Stimulated activated naive B cell treated with anti-CD40 and anti-IgM and Interleukin-4, amounts not matched to agents 10 μg/mL and 1 μg/mL and 100 μg/mL, for 72 hours (primary cell): ENCODE measurements at places on chromosomes 2 and 18.
A peak's percentile ranks its signal among the peaks of the same experiment; 100 is the strongest.

GRCh38 chr18:24128700-24129099 lies 10.2 kb upstream of the CABYR start:
- DNase-seq: no peak

DNA sequence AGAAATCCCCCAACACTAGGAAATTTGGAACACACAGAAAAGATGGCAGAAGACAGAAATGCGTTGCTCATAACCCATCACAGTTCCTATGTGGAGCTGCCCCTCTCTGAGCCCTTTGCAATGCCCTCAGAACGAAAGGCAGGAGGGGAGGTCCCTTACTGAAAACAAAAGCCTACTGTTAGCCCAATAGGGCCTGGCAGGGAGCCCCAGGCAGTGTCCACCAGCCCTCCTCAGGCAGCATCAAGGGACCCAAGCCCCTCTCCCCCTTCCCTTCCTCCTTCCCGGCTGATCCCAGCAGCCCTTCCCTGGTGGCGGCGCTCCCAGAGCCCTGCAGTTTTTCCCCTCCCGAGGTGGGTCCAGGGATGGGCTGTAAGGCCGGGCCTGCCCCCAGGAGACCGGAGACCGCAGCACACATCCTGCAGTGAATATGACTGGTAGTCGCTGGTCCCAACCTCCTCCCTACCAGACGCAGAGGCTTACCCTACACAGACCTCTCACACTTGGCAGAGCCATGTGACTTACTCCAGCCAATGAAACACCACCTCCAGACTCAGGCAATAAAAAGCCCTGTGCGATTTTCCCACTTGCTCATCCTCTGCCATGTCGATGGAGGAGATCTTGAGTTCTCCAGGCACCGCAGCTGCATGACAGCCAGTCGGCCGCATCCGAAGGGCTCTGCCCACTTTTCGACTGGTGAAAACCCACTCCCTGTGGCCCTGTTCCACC lies 19.4 kb upstream of the DUSP2 start:
- DNase-seq: no peak

DNA sequence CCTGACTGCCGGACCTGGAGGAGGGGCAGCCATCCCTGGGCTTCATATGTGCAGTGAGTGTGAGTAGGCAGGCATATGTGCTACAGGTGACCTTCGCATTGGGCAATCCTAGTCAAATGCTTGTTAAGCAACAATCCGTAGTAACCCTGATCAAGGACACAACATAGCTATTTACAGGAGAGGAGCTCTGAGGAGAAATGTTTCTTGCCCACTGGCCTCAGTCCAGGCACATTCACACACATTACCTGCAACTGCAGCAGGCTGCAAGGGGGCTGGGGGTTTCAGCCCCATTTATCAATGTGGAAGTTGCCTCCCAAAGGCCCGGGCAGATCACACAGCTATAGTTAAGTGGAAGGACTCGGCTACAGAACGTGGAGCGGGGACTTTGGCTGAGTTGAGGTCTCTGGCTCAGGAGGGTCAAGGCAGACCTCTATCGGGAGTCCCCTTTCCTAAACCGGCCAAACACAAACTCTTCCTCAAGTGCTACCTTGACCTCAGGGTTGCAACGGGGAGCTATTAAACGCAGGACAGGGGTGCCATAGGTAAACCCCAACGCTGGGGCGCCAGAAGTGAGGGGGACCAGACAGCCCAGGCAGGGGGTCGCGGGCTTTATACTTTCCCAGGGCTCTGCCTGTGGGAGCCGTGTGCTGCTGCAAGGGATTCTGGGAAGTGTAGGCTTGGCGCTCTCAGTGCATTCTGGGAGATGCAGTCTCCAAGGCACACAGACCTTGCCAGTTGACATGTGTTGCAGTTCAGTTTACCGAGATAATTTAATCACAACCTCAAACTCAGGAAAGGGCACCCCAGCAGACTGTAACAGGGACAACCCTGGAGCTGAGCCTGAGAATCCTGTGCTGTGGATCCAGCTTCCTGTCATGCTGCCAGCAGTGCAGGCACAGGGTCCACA lies 9.4 kb downstream of the KHK start:
- DNase-seq: peak; percentile 41

- DNase-seq: peak; percentile 43
These were observed 383.1 kb upstream of the ID2 start for GRCh38 chr2:8298783-8299182.

DNA sequence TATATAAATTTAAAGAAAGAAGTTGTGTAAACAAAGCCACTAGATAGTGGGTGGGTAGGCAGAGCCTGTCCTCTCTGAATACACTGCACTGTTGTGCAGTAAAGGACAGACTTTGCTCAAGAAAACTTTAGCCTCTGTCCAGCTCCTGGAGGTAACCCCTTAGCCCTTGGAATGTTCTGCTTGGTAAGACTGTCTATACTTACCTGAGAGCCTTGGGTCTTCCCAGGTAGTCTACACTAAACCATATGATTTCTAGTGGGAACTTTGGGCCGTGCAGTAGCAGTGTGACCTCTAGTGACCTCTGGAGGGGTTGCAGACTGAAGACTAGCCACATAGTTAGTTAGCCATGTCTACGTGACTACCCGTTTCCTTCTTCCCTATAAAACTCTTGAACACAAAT lies 678.3 kb upstream of the NRXN1 start:
- no peak for DNase-seq

DNA sequence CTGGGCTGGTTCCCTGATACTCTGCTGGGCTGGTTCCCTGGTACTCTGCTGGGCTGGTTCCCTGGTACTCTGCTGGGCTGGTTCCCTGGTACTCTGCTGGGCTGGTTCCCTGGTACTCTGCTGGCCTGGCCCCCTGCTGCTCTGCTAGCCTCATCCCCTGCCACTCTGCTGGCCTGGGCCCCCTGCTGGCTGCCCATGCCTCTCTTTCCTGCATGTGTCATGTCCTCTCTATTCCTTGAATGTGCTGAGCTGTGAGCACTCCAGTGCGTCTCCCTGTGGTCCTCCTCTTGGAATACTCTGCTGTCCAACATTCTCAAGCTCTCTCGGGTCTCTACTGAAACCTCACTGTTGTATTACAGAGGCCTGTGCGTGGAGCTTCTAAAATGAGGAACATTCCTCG lies 216.3 kb downstream of the RNF144A start:
- DNase-seq: no peak

GRCh38 chr2:105736145-105736544 lies 8.6 kb upstream of the NCK2 start:
- DNase-seq: no peak

GRCh38 chr2:160306985-160307384 lies 106.9 kb upstream of the ITGB6 start:
- DNase-seq: no peak

DNA sequence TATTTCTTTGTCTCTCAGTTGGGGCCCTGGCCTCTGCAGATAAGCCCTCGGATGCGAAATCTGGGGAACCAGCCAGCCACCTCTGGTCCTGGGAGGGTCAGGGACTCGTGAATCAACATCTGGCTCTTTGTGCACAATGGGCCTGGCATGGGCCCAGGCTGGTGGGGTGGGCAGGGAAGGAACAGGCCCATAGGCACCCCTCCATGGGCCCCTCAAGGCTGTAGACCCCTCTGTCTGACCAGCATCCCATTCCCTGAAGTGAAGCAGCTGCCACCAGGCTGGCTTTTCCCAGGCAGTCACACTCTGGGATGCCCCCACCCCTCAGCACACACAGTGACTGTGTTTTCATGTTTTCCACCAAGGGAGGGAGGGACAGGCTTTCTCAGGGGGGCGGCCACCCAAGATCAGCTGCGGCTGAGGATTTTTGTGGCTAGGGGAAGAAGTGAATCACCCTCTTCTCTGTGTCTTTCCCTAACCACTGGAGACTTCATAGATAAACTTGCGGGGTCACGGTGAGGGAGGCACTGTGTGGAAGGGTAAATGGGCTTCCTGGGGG lies 166.0 kb downstream of the AGAP1 start:
- no peak for DNase-seq
